Central memory CD8-positive, alpha-beta T cell (primary cell): ENCODE measurements at places on chromosomes 5 and 9.

GRCh38 chr9:110104261-110104809 lies 103.6 kb downstream of the C9orf152 start:
- no peaks in the 10 kb centered on the region for H3K4me1 ChIP-seq
- no peak for DNase-seq
- H3K27ac ChIP-seq: no peak overlapping the region
- no peaks in the 10 kb centered on the region for H3K27me3 ChIP-seq
- H3K36me3 ChIP-seq: peaks cover 2% of the 10 kb centered on the region

GRCh38 chr5:96963267-96963666 lies 27.4 kb downstream of the LNPEP start:
- peaks cover 5% of the 10 kb centered on the region for H3K36me3 ChIP-seq
- no peaks in the 10 kb centered on the region for H3K27me3 ChIP-seq
- H3K4me3 ChIP-seq: peak overlapping the region; percentile 64
- no peak for DNase-seq
- H3K27ac ChIP-seq: no peak overlapping the region
- H3K4me1 ChIP-seq: peaks cover 50% of the 10 kb centered on the region

- DNase-seq: no peak
- no peak overlapping the region for H3K4me3 ChIP-seq
- no peaks in the 10 kb centered on the region for H3K4me1 ChIP-seq
- H3K27me3 ChIP-seq: no peaks in the 10 kb centered on the region
- H3K36me3 ChIP-seq: no peaks in the 10 kb centered on the region
Observed at GRCh38 chr9:133981958-133982681, 10.0 kb downstream of the VAV2 start.

DNA sequence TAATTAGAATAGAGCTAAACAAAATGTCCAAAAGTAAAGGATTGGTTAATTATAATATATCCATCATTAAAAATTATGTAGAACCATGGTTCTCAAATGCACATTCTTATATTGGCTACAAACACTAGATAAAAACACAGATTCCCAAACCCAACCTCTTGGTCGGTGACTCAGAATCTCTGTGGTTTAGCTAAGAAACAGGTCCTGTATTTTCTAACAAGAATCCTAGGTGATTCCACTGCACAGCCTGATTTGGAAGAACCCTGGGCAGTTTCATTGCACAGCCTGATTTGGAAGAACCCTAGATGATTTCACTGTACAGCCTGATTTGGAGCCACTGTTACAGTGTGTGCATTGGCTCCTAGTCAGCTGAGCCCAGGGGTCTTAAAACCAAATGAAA lies 67.9 kb downstream of the KIAA1958 start:
- H3K4me3 ChIP-seq: no peak overlapping the region
- DNase-seq: no peak
- no peaks in the 10 kb centered on the region for H3K4me1 ChIP-seq
- no peak overlapping the region for H3K27ac ChIP-seq

DNA sequence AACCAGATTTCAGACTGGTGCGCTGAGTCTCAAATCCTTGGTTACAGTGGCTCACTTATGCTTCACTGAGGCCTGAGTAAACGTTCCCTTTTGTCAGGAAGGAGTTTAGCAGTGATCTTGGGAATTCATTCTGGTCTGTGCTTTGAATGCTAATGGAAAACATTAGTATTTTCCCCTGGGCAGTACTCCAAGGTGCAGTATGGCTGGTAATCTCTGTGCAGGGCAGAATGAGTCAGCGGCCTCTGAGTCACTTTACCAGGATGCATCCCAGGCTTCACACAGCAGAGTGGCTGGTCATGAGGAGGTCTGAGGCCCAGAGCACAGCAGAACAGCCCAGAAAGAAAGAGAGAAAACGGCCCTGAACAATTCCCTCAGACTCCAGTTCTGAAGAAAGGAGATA lies 54.0 kb downstream of the PCA3 start:
- no peaks in the 10 kb centered on the region for H3K36me3 ChIP-seq
- no peaks in the 10 kb centered on the region for H3K4me1 ChIP-seq
- no peak for DNase-seq
- no peak overlapping the region for H3K4me3 ChIP-seq

DNA sequence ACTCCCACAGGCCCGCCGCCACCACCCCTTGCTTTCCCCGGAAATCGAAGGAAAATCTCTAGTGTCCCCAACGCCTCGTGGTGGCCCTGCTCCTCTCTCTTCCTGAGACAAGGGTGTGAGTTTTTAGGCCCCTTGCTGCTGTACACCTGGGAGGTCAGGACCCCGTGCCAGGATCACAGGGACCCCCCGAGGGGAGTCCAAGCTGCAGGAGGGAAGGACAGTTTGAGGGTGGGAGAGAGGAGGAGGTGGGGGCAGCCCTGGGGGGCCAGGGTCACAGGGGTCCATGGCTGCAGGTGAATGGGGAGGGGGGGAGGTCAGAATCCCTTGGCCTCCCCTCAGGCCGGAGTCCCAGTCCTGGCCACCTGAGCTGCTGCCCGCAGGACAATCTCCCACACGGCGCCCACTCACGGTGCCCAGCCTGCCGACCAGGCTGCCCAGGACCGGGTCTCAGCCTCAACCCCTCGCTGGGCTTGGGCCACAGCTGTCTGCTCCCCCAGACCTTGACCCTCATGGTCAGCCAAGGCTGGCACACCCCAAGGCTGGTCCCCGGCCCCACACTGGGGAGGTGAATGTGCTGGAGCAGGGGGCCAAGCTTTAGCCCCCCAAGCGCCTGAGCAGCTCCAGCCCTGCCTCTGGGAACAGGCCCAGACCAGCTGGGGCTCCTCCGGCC lies 19.9 kb downstream of the TPPP start:
- peak overlapping the region; percentile 92 for H3K27ac ChIP-seq
- H3K4me1 ChIP-seq: peaks cover 19% of the 10 kb centered on the region
- peak overlapping the region; percentile 59 for H3K4me3 ChIP-seq
- no peak for DNase-seq

- no peak overlapping the region for H3K4me3 ChIP-seq
- DNase-seq: no peak
- H3K4me1 ChIP-seq: no peaks in the 10 kb centered on the region
- peaks cover 25% of the 10 kb centered on the region for H3K27me3 ChIP-seq
- H3K36me3 ChIP-seq: no peaks in the 10 kb centered on the region
Observed at GRCh38 chr5:74081126-74081525, 455.1 kb downstream of the ARHGEF28 start.

GRCh38 chr5:108760512-108760911 lies 12.8 kb downstream of the FER start:
- no peaks in the 10 kb centered on the region for H3K27me3 ChIP-seq
- no peak overlapping the region for H3K27ac ChIP-seq
- H3K36me3 ChIP-seq: no peaks in the 10 kb centered on the region

DNA sequence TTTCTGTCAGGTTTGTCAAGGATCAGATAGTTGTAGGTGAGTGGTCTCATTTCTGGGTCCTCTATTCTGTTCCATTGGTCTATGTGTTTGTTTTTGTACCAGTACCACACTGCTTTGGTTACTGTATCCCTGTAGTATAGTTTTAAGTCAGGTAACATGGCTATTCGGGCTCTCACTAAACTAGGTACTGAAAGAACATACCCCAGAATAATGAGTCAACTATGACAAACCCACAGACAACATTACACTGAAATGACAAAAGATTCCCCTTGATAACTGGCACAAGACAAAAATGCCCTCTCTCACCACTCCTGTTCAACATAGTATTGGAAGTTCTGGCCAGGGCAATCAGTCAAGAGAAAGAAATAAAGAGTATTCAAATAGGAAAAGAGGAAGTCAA lies 535.3 kb upstream of the CYLC2 start:
- DNase-seq: no peak
- peaks cover 2% of the 10 kb centered on the region for H3K36me3 ChIP-seq
- H3K27me3 ChIP-seq: no peaks in the 10 kb centered on the region
- H3K4me3 ChIP-seq: no peak overlapping the region
- no peaks in the 10 kb centered on the region for H3K4me1 ChIP-seq

GRCh38 chr5:17224858-17225511 lies 7.6 kb downstream of the BASP1 start:
- H3K27me3 ChIP-seq: no peaks in the 10 kb centered on the region
- H3K4me1 ChIP-seq: no peaks in the 10 kb centered on the region

DNA sequence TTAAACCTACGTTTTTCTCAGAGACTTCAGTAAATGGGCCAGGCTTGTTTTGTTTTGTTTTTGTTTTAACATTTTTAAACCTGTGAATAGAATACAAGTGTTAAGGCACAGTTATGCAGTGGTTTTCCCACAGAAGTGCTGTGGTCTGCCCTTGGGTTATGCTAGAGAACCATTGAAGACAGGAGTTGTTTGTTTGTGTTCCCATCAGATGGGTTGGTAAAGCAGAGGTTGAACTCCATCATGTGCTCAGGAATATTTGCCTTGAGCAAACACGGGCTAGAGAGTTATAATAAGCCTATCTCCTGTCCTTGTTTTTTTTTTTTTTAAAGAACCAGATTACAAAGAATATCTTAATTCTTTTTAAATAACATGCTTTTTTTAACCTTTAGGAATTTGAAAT lies 28.5 kb downstream of the RHOBTB3 start:
- H3K27me3 ChIP-seq: no peaks in the 10 kb centered on the region
- no peaks in the 10 kb centered on the region for H3K36me3 ChIP-seq
- peaks cover 38% of the 10 kb centered on the region for H3K4me1 ChIP-seq

DNA sequence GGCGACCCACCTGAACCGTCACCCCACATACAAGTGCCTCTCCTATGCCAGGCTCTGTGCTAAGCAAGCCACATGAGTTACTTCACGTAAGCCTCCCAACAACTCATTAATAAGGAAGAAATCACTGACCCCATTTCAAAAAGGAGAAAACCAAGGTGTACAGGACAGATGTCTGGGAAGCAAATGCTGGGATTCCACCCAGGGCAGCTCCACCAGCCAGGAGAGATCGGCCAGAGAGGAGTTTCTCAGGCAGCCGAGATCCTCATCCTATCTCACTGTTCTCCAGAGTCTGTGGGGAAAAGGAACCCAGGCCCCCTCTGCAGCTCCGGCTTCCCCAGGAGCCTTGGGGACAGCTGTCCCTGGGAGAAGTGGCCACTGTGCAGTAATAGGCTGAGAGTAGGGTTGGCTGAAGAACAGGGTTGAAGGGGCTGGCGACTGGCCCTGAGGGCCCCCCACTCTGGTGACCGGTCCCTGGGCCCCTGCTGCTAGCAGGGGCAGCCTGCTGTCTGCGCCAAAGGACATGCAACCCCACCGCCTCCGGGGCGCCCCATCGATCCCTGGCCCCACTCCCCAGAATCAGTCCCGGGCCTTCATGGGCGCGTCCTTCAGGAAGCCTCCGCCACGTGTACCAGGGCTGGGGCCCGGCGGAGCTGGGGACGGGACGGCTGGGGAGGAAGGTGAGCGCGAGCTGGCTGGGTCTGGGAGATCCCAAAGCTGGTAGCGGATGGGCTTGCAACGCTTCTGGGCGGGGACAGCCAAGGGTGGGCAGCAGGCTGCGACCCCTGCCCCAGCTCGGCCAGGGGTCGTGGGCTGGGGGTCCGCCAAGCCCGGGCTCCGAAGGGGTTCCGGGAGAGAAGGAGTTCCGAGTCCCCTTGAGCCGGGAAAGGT lies 44.1 kb upstream of the STXBP1 start:
- H3K4me1 ChIP-seq: peaks cover 20% of the 10 kb centered on the region
- DNase-seq: no peak
- no peak overlapping the region for H3K27ac ChIP-seq
- H3K36me3 ChIP-seq: peaks cover 2% of the 10 kb centered on the region

DNA sequence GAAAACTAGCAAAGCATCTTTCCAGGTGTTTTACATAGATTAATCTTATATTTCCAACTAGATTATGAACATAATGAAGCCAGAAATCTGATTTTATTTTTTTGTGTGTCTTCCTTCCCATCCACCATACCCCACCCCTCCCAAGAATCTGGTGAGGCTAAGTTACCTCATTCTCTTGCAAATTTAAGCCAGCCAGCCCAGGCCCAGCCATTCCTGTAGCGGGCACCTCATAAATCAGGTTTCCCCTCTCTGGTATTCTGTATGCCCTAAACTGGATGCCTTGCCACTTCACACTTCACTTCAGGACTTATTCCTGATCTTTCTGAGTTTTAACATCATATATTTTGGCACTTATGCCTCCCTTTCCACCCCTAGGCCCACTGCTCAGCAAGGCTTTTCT lies 21.8 kb downstream of the C9 start:
- H3K27me3 ChIP-seq: peaks cover 57% of the 10 kb centered on the region

GRCh38 chr5:43192558-43193180 lies 644 bp downstream of the NIM1K start:
- peak overlapping the region; percentile 75 for H3K4me3 ChIP-seq
- peak overlapping the region; percentile 19 for H3K27ac ChIP-seq
- H3K4me1 ChIP-seq: peaks cover 18% of the 10 kb centered on the region
- peaks cover 19% of the 10 kb centered on the region for H3K27me3 ChIP-seq
- DNase-seq: no peak

GRCh38 chr5:943201-943917 lies 50.7 kb downstream of the TRIP13 start:
- H3K27ac ChIP-seq: no peak overlapping the region
- no peak for DNase-seq
- no peaks in the 10 kb centered on the region for H3K36me3 ChIP-seq
- no peak overlapping the region for H3K4me3 ChIP-seq

DNA sequence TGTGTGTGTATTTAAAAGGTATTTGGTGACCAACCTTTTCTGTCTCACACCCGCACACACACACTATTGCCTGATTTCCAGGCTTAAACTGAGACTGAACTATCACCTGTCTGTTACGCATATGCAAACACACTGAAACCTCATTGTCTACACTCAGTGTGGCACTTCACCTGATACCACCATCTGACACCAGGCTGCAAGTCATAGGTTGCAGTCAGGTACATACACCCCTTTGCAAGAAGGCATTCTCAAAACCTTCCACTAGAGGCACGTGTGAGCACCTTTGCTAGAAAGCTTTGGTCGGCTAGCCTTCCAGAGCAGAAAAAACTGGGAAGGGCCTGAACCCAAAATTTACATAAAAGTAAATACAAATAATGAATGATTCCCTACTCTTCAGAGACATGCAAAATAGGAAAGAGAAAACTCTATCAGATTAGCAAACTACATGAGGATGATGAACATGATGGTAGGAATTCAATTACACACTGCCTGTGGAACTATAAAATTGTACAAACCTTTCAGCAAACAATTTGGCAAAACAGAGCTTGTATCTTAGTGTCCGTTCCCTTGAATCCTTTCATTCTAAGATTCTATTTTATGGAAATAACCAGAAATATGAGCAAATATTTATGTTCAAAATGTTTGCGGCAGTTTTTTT lies 5.9 kb upstream of the FOXD1 start:
- H3K4me1 ChIP-seq: no peaks in the 10 kb centered on the region
- no peak overlapping the region for H3K4me3 ChIP-seq
- peaks cover 95% of the 10 kb centered on the region for H3K27me3 ChIP-seq
- no peak overlapping the region for H3K27ac ChIP-seq
- DNase-seq: no peak

DNA sequence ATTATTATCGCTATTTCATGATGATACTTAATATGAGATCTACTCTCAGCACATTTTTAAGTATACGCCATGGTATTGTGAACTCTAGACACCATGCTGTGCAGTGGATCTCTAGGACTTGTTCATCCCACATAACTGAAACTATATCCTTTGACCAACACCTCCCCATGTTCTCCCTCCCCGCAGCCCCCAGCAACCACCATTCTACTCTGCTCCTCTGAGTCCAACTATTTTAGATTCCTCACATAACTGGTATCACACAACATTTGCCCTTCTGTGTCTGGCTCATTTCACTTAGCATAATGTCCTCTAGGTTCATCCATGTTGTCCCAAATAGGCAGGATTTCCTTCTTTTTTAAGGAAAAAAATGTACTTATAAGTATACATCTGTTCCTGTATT lies 6.6 kb upstream of the TBC1D2 start:
- H3K27ac ChIP-seq: no peak overlapping the region
- H3K36me3 ChIP-seq: peaks cover 1% of the 10 kb centered on the region
- peaks cover 3% of the 10 kb centered on the region for H3K27me3 ChIP-seq
- no peaks in the 10 kb centered on the region for H3K4me1 ChIP-seq
- no peak for DNase-seq

GRCh38 chr9:99350461-99350860 lies 128.4 kb downstream of the SEC61B start:
- no peak overlapping the region for H3K27ac ChIP-seq
- no peaks in the 10 kb centered on the region for H3K4me1 ChIP-seq
- peaks cover 1% of the 10 kb centered on the region for H3K36me3 ChIP-seq
